Naive thymus-derived CD4-positive, alpha-beta T cell (primary cell): ENCODE measurements at places on chromosomes 1 and 21. TPM values are rescaled to one million over a fixed set of nuclear protein-coding genes. Genes with fewer than 3 reads are reported as not detected.

Gene FOXD2
- 0.05 TPM for polyA plus RNA-seq

Gene SRSF11
- polyA plus RNA-seq: 113 TPM

Gene TLCD4
- not detected for polyA plus RNA-seq

Gene CRB1
- polyA plus RNA-seq: 0.13 TPM

Gene DISP3
- 0.53 TPM for polyA plus RNA-seq

Gene DCAF8
- 49.8 TPM for polyA plus RNA-seq

Gene KRTAP7-1
- not detected for polyA plus RNA-seq

Gene KLHDC9
- not detected for polyA plus RNA-seq

Gene RHD
- polyA plus RNA-seq: 0.28 TPM

Gene MSTO1
- 26.8 TPM for polyA plus RNA-seq

Gene HSPA13
- polyA plus RNA-seq: 11.5 TPM

Gene EPHA8
- not detected for polyA plus RNA-seq

Gene WNT9A
- not detected for polyA plus RNA-seq

Gene LEFTY1
- polyA plus RNA-seq: not detected

Gene OR2T35
- not detected for polyA plus RNA-seq

Gene ZMYND12
- 1.6 TPM for polyA plus RNA-seq

Gene SMCP
- not detected for polyA plus RNA-seq

Gene AADACL4
- not detected for polyA plus RNA-seq

Gene C21orf58
- 1.0 TPM for polyA plus RNA-seq

Gene OR2T33
- not detected for polyA plus RNA-seq

Gene PCAT6
- not detected for polyA plus RNA-seq

Gene DCDC2B
- polyA plus RNA-seq: 0.25 TPM

Gene ASCL5
- polyA plus RNA-seq: 0.15 TPM

Gene SPRR2G
- not detected for polyA plus RNA-seq

Gene VTCN1
- polyA plus RNA-seq: not detected

Gene KRTAP21-2
- polyA plus RNA-seq: not detected

Gene CNR2
- polyA plus RNA-seq: not detected

Gene BLACAT1
- not detected for polyA plus RNA-seq

Gene GUCA2A
- polyA plus RNA-seq: not detected

Gene DYRK3
- not detected for polyA plus RNA-seq

Gene NTRK1
- polyA plus RNA-seq: not detected

Gene LCE3C
- not detected for polyA plus RNA-seq

Gene RGS5
- polyA plus RNA-seq: 0.50 TPM

Gene FAM229A
- polyA plus RNA-seq: 0.32 TPM

Gene LDLRAD2
- not detected for polyA plus RNA-seq

Gene IQGAP3
- not detected for polyA plus RNA-seq

Gene UBE4B
- polyA plus RNA-seq: 7.5 TPM

Gene EXTL1
- not detected for polyA plus RNA-seq

Gene BNIPL
- polyA plus RNA-seq: 0.17 TPM

Gene ANGPTL1
- polyA plus RNA-seq: not detected

Gene PPFIA4
- polyA plus RNA-seq: not detected

Gene KRTAP19-2
- polyA plus RNA-seq: not detected

Gene HPCAL4
- polyA plus RNA-seq: 3.6 TPM

Gene NBPF19
- 8.7 TPM for polyA plus RNA-seq

Gene SPAG17
- not detected for polyA plus RNA-seq

Gene NFIA
- 5.9 TPM for polyA plus RNA-seq

Gene SIM2
- polyA plus RNA-seq: not detected

Gene ZNF683
- not detected for polyA plus RNA-seq

Gene LAD1
- polyA plus RNA-seq: not detected

Gene ZNF697
- not detected for polyA plus RNA-seq

Gene MYCBP
- 39.8 TPM for polyA plus RNA-seq
